ENCODE measurements at places on chromosomes 3 and 15.

- DNase-seq, result no peak
Measured at GRCh38 chr3:8759038-8759707, 10.2 kb downstream of the OXTR start.

DNA sequence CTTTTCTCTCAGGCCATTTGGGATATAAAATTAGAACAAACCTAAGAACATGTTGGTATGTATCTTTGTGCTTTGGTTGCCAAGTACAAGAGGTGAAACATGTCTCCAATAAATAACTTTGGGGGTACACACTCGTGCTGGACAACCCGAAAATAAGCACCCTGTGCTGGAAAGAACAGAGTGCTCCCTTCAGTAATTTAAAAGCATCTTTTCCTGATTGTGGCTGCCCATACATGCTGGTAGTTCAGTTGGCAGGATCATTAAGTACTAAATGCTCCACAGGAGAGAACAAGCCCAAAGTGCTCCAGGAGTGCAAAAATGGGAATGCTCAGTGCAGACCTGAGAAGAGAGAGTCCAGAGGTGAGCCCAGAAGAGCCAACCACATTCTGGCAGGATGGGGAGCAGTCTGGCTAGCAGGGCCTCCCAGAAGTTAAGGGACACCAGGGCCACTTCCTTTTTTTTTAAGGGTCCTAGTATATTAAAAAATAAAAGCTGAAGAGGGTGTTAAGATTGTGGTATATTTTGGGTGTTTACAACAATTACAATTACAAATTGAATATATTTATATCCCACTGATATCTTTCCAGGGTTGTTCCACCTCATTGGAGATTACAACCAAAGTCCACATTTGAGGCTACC, 48.6 kb upstream of the SSR3 start:
- DNase-seq, result no peak

DNA sequence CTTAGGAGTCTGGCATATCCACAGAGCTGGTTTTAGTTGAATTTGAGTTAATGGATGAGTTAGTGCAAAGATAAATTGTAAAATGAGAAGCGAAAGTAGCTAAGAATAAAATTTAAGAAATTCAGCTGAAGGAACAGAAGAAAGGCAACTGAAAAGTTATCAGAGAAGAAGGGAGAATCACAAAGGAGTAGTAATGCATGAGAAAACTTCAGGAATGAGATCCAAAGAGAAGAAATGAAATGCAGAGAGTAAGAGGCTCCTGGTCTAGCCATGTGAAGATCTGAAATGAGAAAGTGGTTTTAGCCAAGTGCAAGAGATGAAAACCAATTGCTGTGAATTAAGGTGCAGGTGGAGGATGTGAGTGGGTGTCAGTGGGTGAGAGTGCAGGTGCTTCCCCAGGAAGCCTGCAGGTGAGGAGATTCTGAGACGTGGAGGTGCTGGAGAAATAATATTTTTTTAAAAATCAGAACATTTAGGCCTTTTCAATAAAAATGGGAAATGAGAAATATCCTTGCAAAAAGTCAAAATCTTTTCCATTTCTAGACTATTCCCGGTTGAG, 18.5 kb downstream of the KBTBD8 start:
- DNase-seq, result no peak

- DNase-seq, result no peak
Measured at GRCh38 chr3:150081084-150081483, 110.4 kb upstream of the PFN2 start.

DNA sequence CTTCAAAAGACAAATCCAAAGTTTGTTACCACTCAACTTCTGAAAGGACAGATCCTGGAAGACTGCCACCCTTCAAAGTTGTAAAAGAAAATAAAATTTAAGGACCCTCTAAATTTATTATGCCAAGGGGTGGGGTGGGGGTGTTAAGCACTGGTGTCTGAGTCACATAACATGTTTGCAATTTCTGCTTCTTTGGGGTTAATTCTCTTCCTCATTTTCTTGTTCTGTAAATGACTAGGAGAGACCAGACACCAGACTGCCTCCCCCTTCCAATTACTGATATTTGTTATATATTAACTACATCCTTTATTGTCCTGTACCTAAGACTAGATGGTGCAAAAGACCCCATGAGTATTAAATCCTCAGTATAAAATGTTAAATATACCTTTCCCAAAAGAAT, 242.8 kb downstream of the ZNF385D start:
- DNase-seq, result no peak

DNA sequence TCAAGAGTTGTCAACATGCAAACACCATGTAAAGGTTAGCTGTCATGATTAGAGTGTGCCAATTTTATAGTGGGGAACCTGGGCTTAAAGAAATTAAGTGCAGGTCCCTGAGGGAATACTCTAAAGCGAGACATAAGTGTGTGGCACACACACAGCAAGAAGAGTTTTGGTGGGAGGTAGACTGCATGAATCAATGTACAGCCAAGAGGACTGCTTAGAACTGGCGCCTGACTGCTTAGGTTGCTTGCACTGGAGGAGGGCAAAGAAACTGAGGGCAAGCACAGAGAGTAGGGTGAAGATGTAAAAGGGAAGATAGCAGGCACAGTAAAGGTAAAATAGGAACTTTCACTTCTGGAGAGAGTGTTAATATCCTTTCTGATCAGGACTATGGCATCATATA, 184.9 kb downstream of the SOX2 start:
- DNase-seq, result no peak

GRCh38 chr15:92907229-92907628, 7.1 kb downstream of the CHD2 start:
- no peak for DNase-seq

DNA sequence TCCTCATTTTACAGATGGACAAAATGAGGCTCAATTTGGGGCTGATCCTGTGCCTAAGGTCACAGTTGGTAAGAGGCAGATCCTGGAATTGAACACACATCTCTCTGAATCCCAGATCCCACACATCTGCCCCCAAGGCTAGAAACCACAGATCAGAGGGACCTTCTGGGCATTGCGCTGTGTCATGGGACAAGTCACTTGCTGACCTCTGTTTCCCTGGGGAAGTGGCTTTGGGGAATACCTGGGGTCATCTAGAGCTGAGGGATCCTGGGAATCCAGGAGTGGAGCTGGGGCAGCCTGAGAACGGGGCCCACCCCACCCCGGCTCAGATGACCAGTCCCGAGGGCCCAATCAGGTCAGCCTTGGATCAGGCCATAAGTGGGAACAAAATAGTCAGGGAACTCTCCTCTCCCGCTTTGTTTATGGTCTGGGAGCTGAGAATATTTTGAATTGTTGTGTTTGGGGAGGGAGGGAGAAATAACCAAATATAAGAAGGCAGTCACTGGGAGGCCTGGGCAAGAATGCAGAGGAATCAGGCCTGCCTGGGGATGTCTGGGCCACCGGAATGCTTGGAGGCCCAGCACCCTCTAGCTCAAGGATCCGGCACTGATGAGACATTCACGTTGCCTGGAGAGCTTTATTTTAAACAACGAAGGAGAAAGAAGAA, 8.8 kb upstream of the SLC6A6 start:
- DNase-seq, result no peak

- DNase-seq, result no peak
Measured at GRCh38 chr3:134956844-134957243, 161.8 kb downstream of the EPHB1 start.

GRCh38 chr3:153026026-153026425, 136.0 kb upstream of the RAP2B start:
- no peak for DNase-seq

GRCh38 chr3:72008226-72008996, 223.5 kb upstream of the PROK2 start:
- DNase-seq, result no peak

- DNase-seq, result no peak
Measured at GRCh38 chr3:54670201-54671000, 257.5 kb downstream of the LRTM1 start.

GRCh38 chr3:46564190-46565021, 1.7 kb downstream of the LRRC2 start:
- DNase-seq, result no peak

DNA sequence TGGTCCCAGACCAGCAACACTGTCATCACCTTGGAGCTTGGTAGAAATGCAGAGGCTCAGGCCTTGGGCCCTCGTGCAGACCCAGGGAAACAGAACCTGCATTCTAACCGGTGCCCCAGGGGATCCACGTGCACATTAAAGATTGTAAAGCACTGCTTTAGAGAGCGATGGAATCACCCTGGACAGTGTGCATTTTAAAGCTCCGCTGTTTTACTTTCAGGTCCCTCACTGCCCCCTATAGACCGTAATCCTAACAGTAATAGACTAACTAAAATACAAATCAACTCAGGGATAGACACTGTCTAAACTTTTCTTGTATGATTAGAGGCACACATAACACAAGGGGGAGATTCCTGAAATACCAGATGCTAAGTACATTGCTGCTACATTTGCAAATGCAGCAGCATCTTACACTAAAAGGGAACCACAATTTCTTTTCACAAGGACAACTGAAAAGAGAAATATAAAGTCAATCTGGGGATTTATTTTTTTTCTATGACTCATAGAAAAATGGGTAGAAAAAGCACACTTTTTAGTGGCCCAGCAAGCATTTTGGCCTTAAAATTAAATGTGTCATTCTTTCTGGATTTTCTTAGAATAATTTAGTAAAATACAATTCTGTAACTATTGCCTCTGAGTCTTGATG, 10.5 kb upstream of the SH3GL3 start:
- no peak for DNase-seq
